Body of pancreas (tissue), 4 donors: ENCODE measurements at places on chromosomes 11 and 22.

GRCh38 chr11:120184371-120184945 is 26.4 kb upstream of the OAF start:
- H3K4me3 ChIP-seq, result no peak overlapping the region
- peak overlapping the region; percentile 98 for H3K27ac ChIP-seq
- no peaks in the 10 kb centered on the region for H3K27me3 ChIP-seq
- peaks cover 78% of the 10 kb centered on the region for H3K4me1 ChIP-seq
- H3K36me3 ChIP-seq, result no peaks in the 10 kb centered on the region

GRCh38 chr11:32366666-32367065 is 68.7 kb downstream of the WT1 start:
- no peaks in the 10 kb centered on the region for H3K36me3 ChIP-seq
- no peaks in the 10 kb centered on the region for H3K4me1 ChIP-seq
- no peak for DNase-seq
- H3K4me3 ChIP-seq, result no peak overlapping the region
- H3K27me3 ChIP-seq, result no peaks in the 10 kb centered on the region

DNA sequence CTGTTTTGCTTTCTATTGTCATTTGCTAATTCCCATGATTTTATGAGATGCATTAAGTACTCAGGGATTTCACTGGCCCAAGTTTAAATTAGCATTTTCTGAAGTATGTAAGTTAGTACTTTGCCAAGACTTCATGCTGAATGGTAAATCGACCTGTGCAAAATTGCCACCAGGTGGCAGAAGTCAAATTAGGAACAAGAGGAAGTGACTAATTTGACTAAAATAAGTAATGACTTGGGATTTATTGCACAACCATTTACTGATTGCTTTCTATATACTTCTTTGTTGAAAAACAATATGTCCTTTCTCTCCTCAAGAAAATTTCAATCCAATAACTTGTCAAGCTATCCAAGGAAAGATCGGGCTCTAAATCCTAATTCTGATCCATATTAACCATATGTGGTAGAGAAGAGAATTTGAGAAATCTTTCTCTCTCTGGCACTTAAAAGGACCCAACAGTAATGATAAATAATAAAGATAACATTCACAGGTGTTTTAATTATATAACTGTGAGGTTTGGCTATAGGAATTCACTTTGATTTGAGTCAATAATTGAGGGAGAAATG is 253.7 kb upstream of the CHORDC1 start:
- H3K4me1 ChIP-seq, result no peaks in the 10 kb centered on the region
- H3K4me3 ChIP-seq, result no peak overlapping the region

GRCh38 chr11:16902781-16903378 is 111.3 kb downstream of the PLEKHA7 start:
- DNase-seq, result no peak
- H3K27me3 ChIP-seq, result no peaks in the 10 kb centered on the region
- no peaks in the 10 kb centered on the region for H3K36me3 ChIP-seq
- no peak overlapping the region for H3K4me3 ChIP-seq
- peaks cover 19% of the 10 kb centered on the region for H3K4me1 ChIP-seq
- H3K27ac ChIP-seq, result no peak overlapping the region

- DNase-seq, result no peak
- H3K27ac ChIP-seq, result no peak overlapping the region
- no peaks in the 10 kb centered on the region for H3K4me1 ChIP-seq
- no peaks in the 10 kb centered on the region for H3K27me3 ChIP-seq
- H3K36me3 ChIP-seq, result no peaks in the 10 kb centered on the region
These were observed 329.9 kb downstream of the FAM181B start for GRCh38 chr11:82403640-82404305.

- H3K27me3 ChIP-seq, result no peaks in the 10 kb centered on the region
- no peaks in the 10 kb centered on the region for H3K36me3 ChIP-seq
- H3K4me3 ChIP-seq, result peak within 1 kb of the TSS; percentile 92
- peaks cover 35% of the 10 kb centered on the region for H3K4me1 ChIP-seq
These were observed at the start of gene GATD1 for GRCh38 chr11:777288-778255. Gene GATD1 (minus strand): TSS chr11:777487. CDS start chr11:777462, 25 bp downstream.

- H3K27me3 ChIP-seq, result no peaks in the 10 kb centered on the region
- DNase-seq, result no peak
- no peak overlapping the region for H3K27ac ChIP-seq
- no peak overlapping the region for H3K4me3 ChIP-seq
These were observed 6.5 kb downstream of the LMO1 start for GRCh38 chr11:8257003-8257664.

GRCh38 chr22:26956371-26956770 is 299.0 kb downstream of the MIAT start:
- no peaks in the 10 kb centered on the region for H3K4me1 ChIP-seq
- H3K27ac ChIP-seq, result no peak overlapping the region
- DNase-seq, result no peak
- no peaks in the 10 kb centered on the region for H3K36me3 ChIP-seq

- no peak for DNase-seq
- no peaks in the 10 kb centered on the region for H3K36me3 ChIP-seq
- H3K27me3 ChIP-seq, result no peaks in the 10 kb centered on the region
These were observed 3.4 kb upstream of the MRPL16 start for GRCh38 chr11:59814021-59814420.

- no peak overlapping the region for H3K27ac ChIP-seq
- no peak for DNase-seq
- H3K27me3 ChIP-seq, result no peaks in the 10 kb centered on the region
- no peak overlapping the region for H3K4me3 ChIP-seq
- H3K4me1 ChIP-seq, result no peaks in the 10 kb centered on the region
These were observed 900.0 kb downstream of the LUZP2 start for GRCh38 chr11:25396847-25397246.

GRCh38 chr11:23519194-23519593 is 658.9 kb upstream of the CCDC179 start:
- DNase-seq, result no peak
- no peak overlapping the region for H3K27ac ChIP-seq
- H3K4me3 ChIP-seq, result no peak overlapping the region
- H3K27me3 ChIP-seq, result no peaks in the 10 kb centered on the region

DNA sequence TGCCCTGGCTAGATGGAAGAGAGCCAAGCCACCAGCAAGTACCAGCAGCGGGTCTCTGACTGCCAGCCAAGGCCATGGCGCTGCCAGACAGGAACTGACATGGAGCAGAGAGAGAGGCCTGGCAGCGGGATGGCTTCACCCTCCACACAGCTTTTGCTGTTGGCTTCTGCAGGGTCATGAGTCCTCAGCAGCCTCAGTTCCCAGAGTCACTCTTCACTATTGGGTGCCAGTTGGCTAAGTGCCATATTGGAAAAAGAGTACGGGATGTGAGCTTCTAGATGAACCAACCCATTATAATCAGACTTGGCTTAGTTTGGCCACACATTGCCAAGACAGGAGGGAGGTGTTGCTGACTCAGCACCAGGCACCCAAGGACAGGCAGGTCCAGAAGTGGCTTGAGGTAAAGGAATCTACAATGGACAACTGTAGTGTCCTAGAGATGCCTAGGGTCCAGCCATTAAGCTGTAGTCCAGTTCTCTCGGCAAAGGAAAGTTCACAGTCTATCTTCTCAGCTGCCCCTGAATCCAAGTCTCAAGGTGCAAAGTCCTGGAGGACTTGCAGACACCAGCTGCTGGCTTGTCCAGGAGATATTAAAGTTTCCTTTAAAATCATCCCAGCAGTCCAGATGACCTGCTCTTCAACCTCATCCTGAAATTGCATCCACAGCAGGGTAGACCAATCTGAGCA is 40.7 kb upstream of the POU2AF1 start:
- peak overlapping the region; percentile 10 for H3K27ac ChIP-seq
- H3K4me1 ChIP-seq, result peaks cover 38% of the 10 kb centered on the region
- H3K36me3 ChIP-seq, result no peaks in the 10 kb centered on the region

- no peaks in the 10 kb centered on the region for H3K36me3 ChIP-seq
- H3K4me3 ChIP-seq, result no peak overlapping the region
- H3K27me3 ChIP-seq, result no peaks in the 10 kb centered on the region
These were observed 304.0 kb upstream of the ANO3 start for GRCh38 chr11:26027887-26028286.

GRCh38 chr22:25120093-25120561 is 79.5 kb upstream of the CRYBB3 start:
- no peaks in the 10 kb centered on the region for H3K36me3 ChIP-seq
- peaks cover 50% of the 10 kb centered on the region for H3K4me1 ChIP-seq
- H3K4me3 ChIP-seq, result no peak overlapping the region
- no peaks in the 10 kb centered on the region for H3K27me3 ChIP-seq
- H3K27ac ChIP-seq, result peak overlapping the region; percentile 88
- DNase-seq, result peak; percentile 65

DNA sequence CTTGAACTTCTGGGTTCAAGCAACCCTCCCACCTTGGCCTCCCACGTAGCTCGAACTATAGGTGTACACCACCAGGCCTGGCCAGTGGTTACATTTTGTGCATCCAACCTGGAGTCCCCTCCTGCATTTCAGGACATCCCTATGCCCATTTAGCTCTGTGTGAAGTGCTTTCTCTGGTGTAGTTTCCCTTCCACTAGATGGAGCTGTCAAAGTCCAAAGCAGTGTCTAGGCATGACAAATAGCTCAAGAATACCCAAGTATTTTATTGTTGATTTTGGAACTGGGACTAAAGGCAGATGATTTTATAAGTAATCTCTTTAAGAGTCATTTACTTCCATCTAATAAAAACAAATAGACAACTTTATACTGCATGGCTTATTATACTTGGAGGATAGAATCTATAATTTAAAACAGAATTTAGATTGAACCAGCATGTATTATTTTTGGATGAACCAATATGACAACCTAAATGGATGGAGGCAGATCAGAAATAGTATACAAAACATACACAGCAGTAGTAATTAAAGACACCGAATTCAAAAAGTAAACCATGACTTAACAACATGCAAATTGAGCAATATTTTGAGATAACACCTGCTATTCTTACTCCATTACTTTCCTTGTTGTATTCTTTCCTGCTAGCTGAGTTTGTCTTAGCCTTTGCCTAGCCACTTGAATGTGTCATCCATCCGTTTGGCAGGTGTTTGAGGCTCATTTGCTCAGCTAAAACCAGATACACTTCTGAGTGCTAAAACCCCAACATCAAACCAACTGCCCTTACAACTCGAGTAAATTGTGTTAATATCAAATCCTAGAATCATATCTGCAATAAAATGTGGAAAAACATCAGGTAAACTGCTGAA is 37.7 kb downstream of the EIF4ENIF1 start:
- H3K27ac ChIP-seq, result no peak overlapping the region
- no peaks in the 10 kb centered on the region for H3K27me3 ChIP-seq
- H3K36me3 ChIP-seq, result no peaks in the 10 kb centered on the region
- DNase-seq, result no peak
- H3K4me1 ChIP-seq, result no peaks in the 10 kb centered on the region

GRCh38 chr22:50018608-50019285 is 6.2 kb upstream of the IL17REL start:
- H3K4me1 ChIP-seq, result peaks cover 8% of the 10 kb centered on the region
- H3K27ac ChIP-seq, result no peak overlapping the region
- H3K27me3 ChIP-seq, result no peaks in the 10 kb centered on the region
- H3K4me3 ChIP-seq, result no peak overlapping the region

GRCh38 chr22:37185646-37186227 is 2.3 kb downstream of the C1QTNF6 start:
- no peaks in the 10 kb centered on the region for H3K36me3 ChIP-seq
- H3K27ac ChIP-seq, result no peak overlapping the region
- H3K4me3 ChIP-seq, result no peak overlapping the region
- no peaks in the 10 kb centered on the region for H3K27me3 ChIP-seq
- DNase-seq, result no peak

DNA sequence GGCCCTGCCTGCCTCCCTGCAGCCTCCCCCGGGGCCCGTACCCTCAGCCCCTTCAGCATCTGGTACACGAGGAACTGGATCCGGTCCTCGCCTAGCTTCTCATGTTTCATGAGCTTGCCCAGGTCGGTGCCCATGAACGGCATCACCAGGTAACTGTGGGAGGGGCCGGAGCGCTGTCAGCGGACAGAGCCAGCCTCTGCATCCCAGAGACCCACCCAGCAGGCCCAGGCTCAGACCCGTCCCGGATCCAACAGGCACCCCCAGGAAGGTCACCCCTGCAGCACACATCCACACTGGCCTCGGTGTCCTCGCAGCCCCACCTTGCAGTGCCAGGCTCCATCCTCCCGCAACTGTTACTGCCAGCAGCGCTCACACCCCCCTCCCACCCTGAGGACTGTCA is 4.4 kb downstream of the MAPK12 start:
- peaks cover 1% of the 10 kb centered on the region for H3K27me3 ChIP-seq
- no peak for DNase-seq
- H3K36me3 ChIP-seq, result no peaks in the 10 kb centered on the region
- peaks cover 17% of the 10 kb centered on the region for H3K4me1 ChIP-seq

DNA sequence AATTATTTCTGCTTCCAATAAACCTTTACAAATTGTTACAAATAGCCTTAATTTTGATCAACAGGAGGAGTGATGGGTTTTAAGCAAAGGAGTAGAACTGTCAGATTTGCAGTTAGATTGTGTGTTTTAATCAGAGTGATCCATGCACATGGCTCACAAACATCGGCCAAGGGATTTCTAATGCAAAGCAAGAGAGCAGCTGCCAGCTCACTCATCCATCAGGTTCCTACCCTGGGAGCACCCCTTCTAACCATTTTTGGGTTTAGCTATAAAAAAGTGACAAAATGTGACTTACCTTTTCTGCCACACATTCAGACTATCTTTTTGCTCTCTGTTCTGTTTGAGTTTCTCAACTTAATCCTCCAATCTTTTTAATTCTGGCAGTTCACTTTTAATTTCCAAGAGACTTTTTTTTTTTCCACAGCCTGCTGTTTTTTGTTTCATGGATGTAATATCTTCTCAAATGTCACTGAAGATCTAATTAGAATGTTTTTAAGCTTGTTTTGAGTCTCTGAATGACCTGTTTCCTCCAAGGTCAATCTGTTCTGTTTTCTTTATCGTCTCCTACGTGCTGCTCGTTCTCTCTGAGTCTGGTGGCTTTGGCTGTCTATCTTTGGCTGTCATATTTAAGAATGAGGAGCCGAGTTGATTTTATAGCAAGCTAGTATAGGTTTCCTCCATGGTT is 6.0 kb downstream of the IZUMO1R start:
- no peak overlapping the region for H3K27ac ChIP-seq
- H3K27me3 ChIP-seq, result no peaks in the 10 kb centered on the region
- no peak overlapping the region for H3K4me3 ChIP-seq
- no peak for DNase-seq
- no peaks in the 10 kb centered on the region for H3K36me3 ChIP-seq

DNA sequence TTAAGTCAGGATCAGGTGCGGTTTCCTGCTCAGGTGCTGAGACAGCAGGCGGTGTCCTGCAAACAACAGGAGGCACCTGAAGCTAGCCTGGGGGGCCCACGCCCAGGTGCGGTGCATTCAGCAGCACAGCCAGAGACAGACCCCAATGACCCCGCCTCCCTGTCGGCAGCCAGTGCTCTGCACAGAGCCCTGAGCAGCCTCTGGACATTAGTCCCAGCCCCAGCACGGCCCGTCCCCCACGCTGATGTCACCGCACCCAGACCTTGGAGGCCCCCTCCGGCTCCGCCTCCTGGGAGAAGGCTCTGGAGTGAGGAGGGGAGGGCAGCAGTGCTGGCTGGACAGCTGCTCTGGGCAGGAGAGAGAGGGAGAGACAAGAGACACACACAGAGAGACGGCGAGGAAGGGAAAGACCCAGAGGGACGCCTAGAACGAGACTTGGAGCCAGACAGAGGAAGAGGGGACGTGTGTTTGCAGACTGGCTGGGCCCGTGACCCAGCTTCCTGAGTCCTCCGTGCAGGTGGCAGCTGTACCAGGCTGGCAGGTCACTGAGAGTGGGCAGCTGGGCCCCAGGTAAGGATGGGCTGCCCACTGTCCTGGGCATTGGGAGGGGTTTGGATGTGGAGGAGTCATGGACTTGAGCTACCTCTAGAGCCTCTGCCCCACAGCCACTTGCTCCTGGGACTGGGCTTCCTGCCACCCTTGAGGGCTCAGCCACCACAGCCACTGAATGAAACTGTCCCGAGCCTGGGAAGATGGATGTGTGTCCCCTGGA is at the start of gene MYO7A:
TSS of gene MYO7A (plus strand) at position 327 of the 772 bp plus-strand sequence. CDS start 2,389 bp downstream, outside the sequence.
- no peak within 1 kb of the TSS for H3K4me3 ChIP-seq
- peak; percentile 89 for DNase-seq
- no peaks in the 10 kb centered on the region for H3K36me3 ChIP-seq
- H3K4me1 ChIP-seq, result peaks cover 47% of the 10 kb centered on the region
- H3K27ac ChIP-seq, result peak within 1 kb of the TSS; percentile 50
